ENCODE measurements at places on chromosomes 5 and 9.

DNA sequence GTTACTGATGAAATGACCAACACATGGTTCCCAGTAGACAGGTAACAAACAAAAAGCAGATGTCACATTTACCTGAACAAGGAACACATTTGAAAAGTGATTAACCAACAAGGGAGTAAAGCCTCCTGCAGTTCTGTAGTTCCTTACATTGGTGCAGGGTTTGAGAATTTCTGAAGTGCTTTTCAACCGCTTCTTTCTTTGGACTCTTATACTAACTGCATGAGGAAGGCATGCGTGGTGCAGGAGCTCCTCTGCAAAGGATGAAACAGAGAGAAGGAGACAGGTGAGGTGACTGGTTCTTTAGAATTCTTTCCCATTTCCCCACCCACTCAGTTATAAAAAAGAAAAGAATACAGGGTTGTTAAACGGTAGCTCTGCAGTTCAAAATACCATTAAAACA, 4.6 kb upstream of the IL9 start:
- H3K36me3 ChIP-seq = no peaks in the 10 kb centered on the region
- no peaks in the 10 kb centered on the region for H3K4me1 ChIP-seq
- no peak overlapping the region for H3K4me3 ChIP-seq
- H3K27ac ChIP-seq = no peak overlapping the region
- ATAC-seq = no peak

- ATAC-seq = no peak
- H3K4me1 ChIP-seq = peaks cover 54% of the 10 kb centered on the region
- peak overlapping the region; percentile 61 for H3K27ac ChIP-seq
- H3K36me3 ChIP-seq = no peaks in the 10 kb centered on the region
These were observed 4.0 kb upstream of the RHOBTB3 start for GRCh38 chr5:95726811-95727763.

DNA sequence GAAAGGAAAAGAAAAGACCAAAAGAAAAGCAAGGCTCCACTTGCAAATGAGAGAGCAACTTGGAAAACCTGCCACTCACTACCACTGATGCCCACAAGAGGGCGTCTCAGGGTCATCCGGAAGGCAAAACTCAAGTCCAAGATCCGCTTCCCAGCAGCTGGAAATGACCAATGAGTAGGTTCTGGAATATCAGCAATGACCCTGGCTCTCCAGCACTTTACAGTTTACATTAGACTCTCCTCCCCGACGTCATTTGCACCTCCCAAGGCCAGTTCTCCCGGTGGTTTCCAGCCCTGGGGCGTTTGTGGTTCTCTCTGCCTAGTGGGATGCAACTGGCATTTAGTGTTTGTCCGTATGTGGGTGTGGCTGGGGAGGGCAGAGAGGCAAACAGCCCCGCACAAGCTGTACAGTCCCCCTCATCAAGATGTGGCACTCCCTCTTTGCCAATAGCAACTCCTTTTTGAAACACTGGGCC, 193.8 kb upstream of the ZNF618 start:
- no peak overlapping the region for H3K4me3 ChIP-seq
- no peaks in the 10 kb centered on the region for H3K4me1 ChIP-seq
- H3K27me3 ChIP-seq = peaks cover 18% of the 10 kb centered on the region

DNA sequence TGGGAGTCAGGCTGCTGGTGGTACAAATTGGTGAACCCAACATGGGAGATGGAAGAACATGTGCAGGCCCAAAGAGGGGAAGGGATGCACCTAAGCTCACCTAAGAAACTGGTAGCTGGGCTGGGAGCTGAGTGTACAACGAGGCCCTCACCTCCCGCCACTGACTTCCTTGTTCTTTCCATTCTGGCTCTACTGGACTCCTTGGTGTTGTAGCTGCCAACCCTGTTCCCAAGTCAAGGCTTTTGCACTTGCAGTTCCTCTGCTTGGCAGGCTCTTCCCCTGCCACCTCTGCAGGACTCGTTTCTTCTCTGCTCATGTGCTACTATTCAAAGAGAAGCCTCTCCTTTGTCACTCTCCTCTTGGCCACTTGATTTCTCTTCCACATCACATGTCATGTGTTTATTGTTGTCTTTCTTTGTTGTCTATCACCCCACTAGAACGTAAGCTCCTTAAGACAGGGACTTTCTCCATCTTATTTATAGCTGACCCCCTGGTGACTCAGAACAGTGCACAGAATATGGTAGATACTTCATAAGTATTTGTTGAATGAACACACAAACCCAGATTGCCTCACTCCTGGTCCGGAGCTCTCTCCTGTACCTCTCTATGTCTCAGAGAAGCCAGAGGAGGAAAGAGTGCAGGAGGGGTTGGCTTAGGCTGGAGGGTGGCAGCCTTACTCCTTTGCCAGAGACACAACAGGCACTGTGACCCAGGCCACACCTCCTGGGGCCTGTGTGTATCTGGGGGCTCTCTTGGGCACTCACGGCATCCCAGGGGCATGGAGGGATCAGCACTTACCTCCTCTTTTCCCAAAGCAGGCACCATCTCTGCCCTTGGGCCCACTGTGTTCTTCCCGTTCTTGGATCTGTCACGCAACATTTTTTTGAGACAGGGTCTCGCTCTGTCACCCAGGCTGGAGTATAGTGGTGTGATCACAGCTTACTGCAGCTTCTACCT, 5.2 kb upstream of the SPINK4 start:
- H3K4me1 ChIP-seq = no peaks in the 10 kb centered on the region
- ATAC-seq = no peak
- H3K4me3 ChIP-seq = no peak overlapping the region
- no peaks in the 10 kb centered on the region for H3K36me3 ChIP-seq
- H3K27ac ChIP-seq = no peak overlapping the region

DNA sequence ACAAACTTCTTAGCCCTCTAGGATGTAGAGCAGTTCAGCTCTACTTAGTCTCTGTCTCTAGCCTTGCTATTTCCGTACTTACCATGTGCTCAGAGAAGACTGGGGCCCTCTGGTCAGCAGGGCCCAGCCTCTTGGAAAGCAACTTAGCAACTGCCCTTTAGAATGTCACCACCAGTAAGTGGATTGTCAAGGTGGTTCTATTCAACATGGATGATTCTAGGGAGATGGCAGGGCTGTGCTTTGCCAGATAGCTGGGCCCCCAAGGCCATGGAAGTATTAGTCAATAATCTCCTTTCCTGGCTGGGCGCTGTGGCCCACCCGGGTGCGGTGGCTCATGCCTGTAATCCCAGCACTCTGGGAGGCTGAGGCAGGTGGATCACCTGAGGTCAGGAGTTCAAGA, 177.6 kb upstream of the MVB12B start:
- peaks cover 12% of the 10 kb centered on the region for H3K27me3 ChIP-seq
- H3K4me1 ChIP-seq = no peaks in the 10 kb centered on the region
- no peak overlapping the region for H3K4me3 ChIP-seq
- H3K36me3 ChIP-seq = no peaks in the 10 kb centered on the region

DNA sequence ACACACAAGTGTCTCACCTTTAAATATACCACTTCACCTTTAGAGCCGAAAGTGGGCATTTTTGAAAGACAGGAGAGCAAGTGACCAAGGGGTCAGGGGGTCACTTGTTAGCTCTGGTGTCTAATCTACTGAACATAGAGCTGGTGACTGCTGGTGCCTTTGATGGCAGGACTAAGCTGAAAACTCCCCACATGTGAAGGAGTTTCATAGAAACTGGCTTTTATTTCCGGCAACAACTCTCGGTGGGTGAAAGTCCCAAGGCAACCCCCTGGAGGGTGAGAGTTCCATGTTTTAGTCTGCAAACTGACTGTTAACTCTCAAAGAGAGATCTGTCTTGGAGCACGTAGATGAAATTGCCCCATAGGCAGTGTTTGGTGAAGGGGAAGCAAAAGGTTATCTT, 466.9 kb downstream of the DMRTA1 start:
- H3K27me3 ChIP-seq = no peaks in the 10 kb centered on the region
- no peak overlapping the region for H3K4me3 ChIP-seq
- H3K36me3 ChIP-seq = no peaks in the 10 kb centered on the region
- H3K27ac ChIP-seq = no peak overlapping the region
- ATAC-seq = no peak

- H3K27ac ChIP-seq = no peak overlapping the region
- no peaks in the 10 kb centered on the region for H3K27me3 ChIP-seq
These were observed 223.2 kb upstream of the PANK3 start for GRCh38 chr5:168802337-168802736.

GRCh38 chr9:89802781-89803355, 198.1 kb downstream of the GADD45G start:
- no peak overlapping the region for H3K27ac ChIP-seq
- no peaks in the 10 kb centered on the region for H3K27me3 ChIP-seq
- peak; percentile 65 for ATAC-seq
- peaks cover 8% of the 10 kb centered on the region for H3K4me1 ChIP-seq
- H3K36me3 ChIP-seq = no peaks in the 10 kb centered on the region

- H3K36me3 ChIP-seq = no peaks in the 10 kb centered on the region
- H3K27me3 ChIP-seq = no peaks in the 10 kb centered on the region
- H3K27ac ChIP-seq = no peak overlapping the region
- ATAC-seq = no peak
- H3K4me3 ChIP-seq = no peak overlapping the region
- H3K4me1 ChIP-seq = peaks cover 10% of the 10 kb centered on the region
These were observed 111.8 kb downstream of the MARCHF3 start for GRCh38 chr5:126918615-126918957.

GRCh38 chr9:70257991-70258691, 637 bp upstream of the SMC5 start:
- peak; percentile 62 for ATAC-seq
- peak overlapping the region; percentile 96 for H3K27ac ChIP-seq
- no peaks in the 10 kb centered on the region for H3K36me3 ChIP-seq
- peak overlapping the region; percentile 86 for H3K4me3 ChIP-seq

- H3K36me3 ChIP-seq = no peaks in the 10 kb centered on the region
- ATAC-seq = no peak
- H3K27me3 ChIP-seq = peaks cover 3% of the 10 kb centered on the region
- no peak overlapping the region for H3K4me3 ChIP-seq
These were observed 161.3 kb downstream of the DRD1 start for GRCh38 chr5:175282611-175283225.

Data from gastroesophageal sphincter (tissue), 4 donors.